Lung (tissue), 17 donors: ENCODE measurements at places on chromosomes 1 and 21. TPM values are rescaled to one million over a fixed set of nuclear protein-coding genes. Genes with fewer than 3 reads are reported as not detected.

Gene TDRD5
- 0.37 TPM for total RNA-seq

Gene PSRC1
- total RNA-seq = 4.7 TPM

Gene KIF14
- total RNA-seq = 0.34 TPM

Gene PLEKHG5
- 11.2 TPM for total RNA-seq

Gene CIART
- 1.3 TPM for total RNA-seq

Gene RSPH1
- total RNA-seq = 30.1 TPM

Gene FCRLA
- total RNA-seq = 0.25 TPM

Gene DNAI4
- total RNA-seq = 24.8 TPM

Gene ZNF593OS
- not detected for total RNA-seq

Gene OR2G2
- total RNA-seq = not detected

Gene PBXIP1
- total RNA-seq = 37.3 TPM

Gene RAP1GAP
- total RNA-seq = 41.4 TPM

Gene CITED4
- 15.1 TPM for total RNA-seq

Gene TNNT2
- 6.8 TPM for total RNA-seq

Gene OR2L2
- total RNA-seq = not detected

Gene UROD
- total RNA-seq = 71.6 TPM

Gene RNU1-4
- total RNA-seq = 3,134 TPM

Gene SH3BGR
- total RNA-seq = not detected

Gene E2F2
- 1.7 TPM for total RNA-seq

Gene OR2T27
- not detected for total RNA-seq

Gene LHX8
- not detected for total RNA-seq

Gene ADAMTS4
- 18.8 TPM for total RNA-seq

Gene C8A
- not detected for total RNA-seq

Gene FMO5
- total RNA-seq = 10.4 TPM

Gene FCAMR
- total RNA-seq = 0.40 TPM

Gene KRTAP19-3
- not detected for total RNA-seq

Gene CLCNKB
- total RNA-seq = 0.37 TPM

Gene CR1L
- 1.3 TPM for total RNA-seq

Gene TAS1R1
- 0.51 TPM for total RNA-seq

Gene TRIM67
- total RNA-seq = 0.09 TPM

Gene HPCA
- 0.40 TPM for total RNA-seq

Gene TCHHL1
- total RNA-seq = not detected
